ENCODE measurements at places on chromosomes 13 and 19.

DNA sequence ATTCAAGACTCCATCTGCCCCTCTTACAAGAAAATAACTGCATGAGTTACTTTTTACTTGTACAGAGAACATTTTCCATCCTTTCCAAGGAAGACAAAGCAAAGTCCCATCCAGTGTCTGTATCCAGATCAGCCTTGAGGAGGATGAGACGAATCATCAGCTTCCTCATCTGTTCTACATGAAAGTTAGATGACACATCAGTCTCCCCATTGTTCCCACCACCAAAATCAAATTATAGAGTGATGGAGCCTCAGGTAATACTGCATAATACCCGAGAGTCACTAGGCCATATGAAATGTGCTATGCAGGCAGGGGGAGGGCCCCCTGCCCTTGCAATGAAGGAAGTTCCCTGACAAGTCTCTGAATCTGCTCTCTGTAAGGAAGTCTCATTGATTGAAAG is 1244.6 kb upstream of the SLC10A2 start:
- DNase-seq: no peak

- DNase-seq: no peak
These were observed 3.1 kb downstream of the SPC24 start for GRCh38 chr19:11152318-11153062.

- no peak for DNase-seq
These were observed 7.9 kb downstream of the TICAM1 start for GRCh38 chr19:4823577-4823976.

DNA sequence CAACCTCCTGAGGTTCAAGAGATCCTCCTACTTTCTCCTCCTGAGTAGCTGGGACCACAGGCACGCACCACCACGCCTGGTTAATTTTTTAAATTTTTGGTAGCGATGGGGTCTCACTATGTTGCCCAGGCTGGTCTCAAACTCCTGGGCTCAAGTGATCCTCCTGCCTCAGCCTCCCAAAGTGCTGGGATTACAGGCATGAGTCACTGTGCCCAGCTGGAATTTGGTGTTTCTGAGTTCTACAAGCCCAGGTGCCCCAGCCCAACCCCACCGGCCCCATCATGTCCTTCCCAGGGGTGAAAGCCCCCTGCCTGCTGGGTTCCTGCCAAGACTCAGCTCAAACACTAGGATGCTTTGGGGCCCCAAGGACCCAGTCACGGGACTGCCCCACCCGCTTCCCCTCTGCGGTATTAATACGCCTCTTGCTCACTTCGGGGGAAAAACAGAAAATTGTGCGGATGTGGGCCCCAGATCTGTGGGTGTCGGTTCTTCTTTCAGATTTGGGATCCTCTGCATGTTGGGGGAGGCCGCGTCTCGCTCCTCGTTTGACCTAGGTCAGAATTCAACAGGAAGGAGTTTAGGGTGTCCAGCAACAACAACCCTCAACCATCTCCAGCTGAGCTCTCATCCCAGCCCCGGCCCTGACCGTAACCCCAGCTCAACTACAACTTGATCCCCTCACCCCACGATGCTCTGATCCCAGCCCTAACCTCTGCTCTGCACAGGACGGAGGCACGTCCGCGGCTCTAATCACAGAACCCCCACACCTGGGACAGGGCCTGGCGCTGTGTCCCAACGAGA is 3.7 kb upstream of the FCER2 start:
- no peak for DNase-seq

DNA sequence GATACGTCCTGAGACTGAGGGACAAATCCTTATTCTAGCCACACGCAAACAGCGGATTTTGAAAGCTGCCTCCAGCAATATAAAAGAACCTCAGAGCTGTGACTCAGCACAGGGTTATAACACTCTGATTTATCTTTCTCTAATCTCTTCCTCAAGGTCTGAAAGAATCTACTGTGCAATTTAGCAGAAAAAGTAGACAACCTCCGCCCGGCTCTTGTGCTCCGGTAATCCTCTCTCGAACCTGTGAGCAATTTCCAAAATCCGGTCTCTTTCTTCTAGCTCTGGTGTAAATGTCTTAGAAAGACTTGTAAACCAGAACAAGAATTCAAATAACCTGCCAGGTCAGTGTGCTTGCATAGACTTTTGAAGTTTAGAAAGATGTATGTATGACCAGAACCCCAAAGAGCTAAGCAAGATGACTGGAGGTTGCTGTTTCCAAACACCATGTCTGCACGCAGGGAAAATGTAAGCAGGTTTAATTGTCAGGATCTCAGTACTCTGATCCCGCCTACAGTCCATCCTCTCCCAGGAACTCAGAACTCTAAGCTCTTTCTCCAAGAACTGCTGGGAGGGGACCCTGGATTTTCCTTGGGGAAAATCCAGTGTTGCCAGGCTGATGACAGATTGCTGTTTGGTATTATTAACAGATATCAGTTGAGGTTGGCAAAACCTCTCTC is 338.1 kb downstream of the RFC3 start:
- DNase-seq: no peak

DNA sequence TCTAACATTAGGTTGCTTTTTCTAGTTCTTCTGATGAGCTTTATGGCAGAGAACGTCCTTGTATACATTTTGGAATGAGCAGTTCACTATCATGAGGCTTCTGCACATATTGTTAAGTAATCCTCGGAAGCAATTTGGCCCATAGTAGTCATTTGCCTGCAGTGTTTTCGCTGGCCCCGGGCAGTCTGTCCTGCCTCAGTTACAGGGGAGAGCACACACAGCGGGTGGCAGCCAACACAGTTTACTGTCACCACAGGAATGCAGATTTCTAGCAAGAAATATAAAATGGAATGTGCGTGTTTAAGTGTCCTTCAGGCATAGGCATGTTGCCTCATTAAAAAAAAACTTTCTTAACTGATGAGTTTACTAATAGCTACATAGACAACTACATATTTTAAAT is 71.5 kb upstream of the GJB6 start:
- no peak for DNase-seq

DNA sequence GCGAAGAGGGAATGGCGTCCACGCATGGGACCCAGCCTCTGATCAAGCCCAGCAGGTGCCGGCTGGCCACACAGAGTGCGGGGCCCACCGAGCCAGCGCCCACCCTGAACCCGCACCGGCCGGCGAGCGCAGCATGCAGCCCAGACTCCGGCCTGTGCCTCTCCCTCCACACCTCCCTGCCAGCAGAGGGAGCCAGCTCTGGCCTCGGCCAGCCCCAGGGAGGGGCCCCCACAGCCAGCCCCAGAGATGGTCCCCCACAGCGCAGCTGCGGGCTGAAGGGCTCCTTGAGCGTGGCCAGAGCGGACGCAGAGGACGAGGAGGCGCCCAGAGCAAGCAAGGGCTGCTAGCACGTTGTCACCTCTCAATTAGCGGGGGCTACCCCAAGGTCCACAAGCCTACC is 904.5 kb downstream of the SLITRK6 start:
- DNase-seq: no peak

GRCh38 chr19:35986664-35987570 is 8.1 kb upstream of the SDHAF1 start:
- no peak for DNase-seq

DNA sequence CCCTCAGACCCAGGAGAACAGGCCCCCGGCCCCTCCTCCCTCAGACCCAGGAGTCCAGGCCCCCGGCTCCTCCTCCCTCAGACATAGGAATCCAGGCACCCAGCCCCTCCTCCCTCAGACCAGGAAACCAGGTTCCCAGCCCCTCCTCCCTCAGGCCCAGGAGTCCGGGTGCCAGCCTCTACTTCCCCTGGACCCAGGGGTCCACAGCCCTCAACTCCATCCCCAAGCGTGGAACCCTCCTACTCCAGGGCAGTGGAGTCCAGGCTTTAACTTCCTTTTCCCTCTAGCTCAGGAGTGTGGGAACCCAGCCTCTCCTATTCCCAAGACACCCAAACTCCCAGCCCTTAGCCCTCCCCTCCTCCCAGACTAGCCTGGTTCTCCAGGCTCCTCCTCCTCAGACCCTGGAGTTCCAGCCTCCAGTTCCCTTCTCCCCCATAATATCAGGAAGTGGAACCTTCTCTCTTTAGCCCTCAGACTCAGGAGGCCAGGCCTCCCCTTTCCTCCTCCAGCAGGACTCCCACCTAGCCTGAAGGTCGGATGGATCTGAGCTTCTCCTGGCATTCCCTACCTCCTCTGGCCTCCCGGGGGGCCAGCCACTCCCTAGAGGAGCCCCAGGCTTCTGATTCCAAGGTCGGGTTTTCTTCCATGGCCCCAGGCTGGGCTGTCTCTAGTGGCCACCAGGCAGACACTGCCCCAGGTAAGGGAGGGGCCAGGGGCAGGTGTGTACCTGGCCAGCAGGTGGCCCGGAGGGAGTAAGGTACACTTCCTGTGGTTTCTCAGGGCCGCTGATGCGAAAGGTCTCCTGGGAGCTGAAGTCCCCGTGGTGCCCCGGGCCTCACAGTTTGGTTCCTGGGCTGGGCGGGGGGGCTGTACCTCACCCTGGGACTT is at the start of gene TMC4:
Gene TMC4 (minus strand): TSS at position 690 of the 888 bp plus-strand sequence. CDS start 43 bp downstream, at position 647.
- DNase-seq: peak; percentile 62

GRCh38 chr19:46016426-46017094 is 6.3 kb downstream of the PGLYRP1 start:
- peak; percentile 92 for DNase-seq

GRCh38 chr19:1911098-1911497 is 5.9 kb downstream of the ADAT3 start:
- DNase-seq: no peak

DNA sequence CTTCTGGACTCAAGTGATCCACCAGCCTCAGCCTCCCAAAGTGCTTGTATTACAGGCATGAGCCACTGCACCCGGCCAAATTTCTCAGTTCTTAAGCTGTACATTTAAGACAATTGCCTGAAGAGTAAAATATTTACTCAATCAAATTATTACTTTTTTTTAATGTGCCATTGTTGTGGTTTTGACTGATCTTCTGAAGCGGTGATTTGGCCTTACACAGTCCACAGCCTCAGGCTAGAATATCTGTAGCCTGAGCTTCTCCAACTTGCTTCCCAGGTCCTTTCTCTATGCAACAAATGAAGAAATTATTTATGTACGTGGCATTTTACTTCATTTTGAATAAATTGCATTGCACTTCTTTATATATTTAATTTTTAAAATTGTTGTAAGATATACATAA is 281.3 kb downstream of the KLF5 start:
- no peak for DNase-seq

GRCh38 chr13:102318233-102318632 is 83.6 kb downstream of the FGF14 start:
- DNase-seq: no peak

DNA sequence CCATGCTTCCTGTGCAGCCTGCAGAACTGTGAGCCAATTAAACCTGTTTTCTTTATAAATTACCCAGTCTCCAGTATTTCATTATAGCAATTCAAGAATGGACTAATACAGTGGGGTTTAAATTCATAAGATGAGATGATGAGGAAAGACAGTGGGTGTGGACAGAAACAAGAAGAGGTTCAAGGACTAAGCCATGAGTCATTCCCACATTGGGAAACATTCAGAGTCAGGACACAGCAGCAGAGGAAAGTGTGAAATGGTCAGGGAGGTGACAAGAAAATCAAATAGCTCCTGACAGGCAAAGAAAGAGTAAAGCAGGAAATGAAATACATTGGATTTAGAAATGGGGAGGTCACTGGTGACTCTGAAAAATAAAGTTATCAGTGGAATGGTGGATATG is 9.1 kb downstream of the ZNF841 start:
- DNase-seq: no peak

- DNase-seq: peak; percentile 6
These were observed at the start of gene FBXO27 for GRCh38 chr19:39032063-39032918. Gene FBXO27, minus strand, starts transcription at chr19:39032549. Its CDS starts 322 bp downstream, at chr19:39032227.

DNA sequence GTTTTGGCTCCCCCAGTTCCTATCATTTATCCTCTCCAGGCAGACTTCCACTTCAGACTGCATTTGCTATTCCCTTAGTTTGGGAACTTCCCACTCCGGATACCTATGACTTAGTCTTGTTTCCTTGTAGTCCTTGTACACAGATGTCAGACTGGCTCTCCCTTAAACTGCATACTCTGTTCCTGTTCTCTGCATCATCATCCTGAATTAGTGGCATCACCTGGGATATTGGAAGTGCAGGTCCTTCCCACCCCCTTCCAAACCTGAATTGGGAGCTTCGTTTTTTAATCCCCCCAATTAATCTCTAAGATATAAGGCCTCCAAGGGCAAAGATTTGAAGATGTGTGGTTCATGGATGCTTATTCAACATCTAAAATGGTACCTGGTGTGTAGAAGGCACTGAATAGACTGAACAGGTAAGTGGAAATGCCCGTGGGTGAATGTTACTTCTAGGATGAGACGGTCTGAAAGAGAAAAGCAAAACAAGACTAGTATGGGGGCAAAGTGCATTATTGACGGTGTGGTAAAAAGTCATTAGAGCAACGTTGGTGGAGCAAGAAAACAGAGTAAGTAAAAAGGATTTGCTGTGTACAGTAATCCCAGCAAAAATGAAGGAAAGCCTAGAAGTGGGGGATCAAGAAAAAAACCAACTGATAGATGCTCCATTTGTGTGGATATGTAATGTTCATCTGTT is 9.6 kb downstream of the MIR17HG start:
- DNase-seq: no peak

- no peak for DNase-seq
These were observed 20.1 kb upstream of the ESD start for GRCh38 chr13:46817095-46817494.

GRCh38 chr19:8302734-8303133 is 5.4 kb downstream of the CD320 start:
- DNase-seq: no peak

- no peak for DNase-seq
These were observed 89.7 kb downstream of the RAB20 start for GRCh38 chr13:110471833-110472162.

DNA sequence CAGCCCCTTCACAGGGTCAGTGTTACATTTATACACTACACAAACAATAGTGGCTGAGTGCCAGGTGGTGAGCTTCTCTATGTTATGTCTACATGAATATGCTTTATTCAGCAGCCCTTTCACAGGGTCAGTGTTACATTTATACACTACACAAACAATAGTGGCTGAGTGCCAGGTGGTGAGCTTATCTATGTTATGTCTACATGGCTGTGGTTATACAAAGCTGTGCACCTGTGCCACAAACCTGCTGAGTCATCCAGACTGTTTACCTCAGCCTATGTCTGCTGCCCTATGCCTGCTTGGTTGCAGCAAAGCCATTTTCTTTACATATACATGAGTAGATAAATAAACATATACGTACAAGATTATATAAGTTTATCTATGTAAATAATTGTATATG is 76.5 kb downstream of the ZNF726 start:
- DNase-seq: no peak

GRCh38 chr19:51983361-51983760 is 3.3 kb downstream of the ZNF350 start:
- DNase-seq: no peak

DNA sequence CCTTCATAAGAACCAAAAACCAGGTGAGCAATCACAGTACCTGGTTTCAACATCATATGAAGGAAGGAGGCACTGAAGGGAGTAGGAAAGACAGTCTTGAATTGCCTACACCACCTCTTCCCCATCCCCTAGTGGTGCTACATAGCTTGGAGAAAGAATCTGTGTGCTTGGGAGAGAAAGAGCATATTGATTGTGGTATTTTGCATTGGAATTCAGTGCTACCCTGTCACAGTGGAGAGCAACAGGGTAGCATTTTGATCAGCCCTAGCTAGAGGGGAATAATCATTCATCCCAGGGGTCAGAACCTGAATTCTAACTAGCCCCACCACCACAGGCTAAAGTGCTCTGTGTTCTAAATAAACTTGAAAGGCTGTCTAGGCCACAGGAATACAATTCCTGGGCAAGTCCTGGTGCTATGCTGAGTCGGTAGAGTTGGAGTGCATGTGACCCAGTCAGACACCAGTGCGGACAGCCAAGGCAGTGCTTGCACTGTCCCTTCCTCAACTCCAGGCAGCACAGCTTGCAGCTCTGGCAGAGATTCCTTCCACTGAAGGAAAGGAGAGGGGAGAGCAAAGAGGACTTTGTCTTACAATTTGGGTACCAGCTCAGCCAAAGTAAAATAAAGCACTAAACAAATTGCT is 158.7 kb downstream of the VWA8 start:
- DNase-seq: no peak

GRCh38 chr13:110348309-110349105 is 41.4 kb downstream of the COL4A2 start:
- no peak for DNase-seq
